ENCODE measurements at places on chromosomes 6 and 20.

GRCh38 chr6:159074120-159074684 is 29.4 kb upstream of the TAGAP start:
- DNase-seq = no peak

DNA sequence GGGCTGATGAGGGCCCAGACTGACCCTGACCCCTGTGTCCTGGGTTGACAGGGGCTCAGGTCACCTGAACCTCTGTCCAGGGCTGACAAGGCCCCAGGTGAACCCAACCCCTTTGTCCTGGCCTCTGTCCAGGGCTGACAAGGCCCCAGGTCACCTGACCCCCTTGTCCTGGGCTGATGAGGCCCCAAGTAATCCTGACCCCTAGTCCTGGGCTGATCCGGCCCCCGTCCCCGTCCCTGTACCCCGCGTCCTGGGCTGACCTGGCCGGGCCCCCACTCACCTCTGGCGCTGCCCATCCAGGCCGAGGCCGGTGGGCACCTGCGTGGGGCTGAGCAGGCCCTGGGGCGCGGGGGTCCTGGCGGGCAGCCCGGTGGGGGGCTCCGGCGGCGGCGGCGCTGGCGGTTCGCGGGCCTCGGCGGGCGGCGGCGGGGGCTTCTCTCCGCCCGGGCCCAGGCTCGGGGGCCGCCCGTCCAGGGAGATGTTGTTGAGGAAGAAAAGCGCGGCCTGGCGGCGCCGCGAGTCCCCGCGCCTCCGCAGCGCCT is 379 bp downstream of the CABLES2 start:
- no peak for DNase-seq

GRCh38 chr6:144093658-144094057 is 1.7 kb downstream of the SF3B5 start:
- no peak for DNase-seq

GRCh38 chr6:5302995-5303622 is 41.8 kb downstream of the FARS2 start:
- DNase-seq = no peak

GRCh38 chr6:40855168-40855880 is 183.7 kb downstream of the UNC5CL start:
- DNase-seq = no peak

GRCh38 chr6:128848212-128848935 is 34.6 kb upstream of the LAMA2 start:
- no peak for DNase-seq

GRCh38 chr6:35078896-35079295 is 62.2 kb downstream of the TCP11 start:
- DNase-seq = no peak

DNA sequence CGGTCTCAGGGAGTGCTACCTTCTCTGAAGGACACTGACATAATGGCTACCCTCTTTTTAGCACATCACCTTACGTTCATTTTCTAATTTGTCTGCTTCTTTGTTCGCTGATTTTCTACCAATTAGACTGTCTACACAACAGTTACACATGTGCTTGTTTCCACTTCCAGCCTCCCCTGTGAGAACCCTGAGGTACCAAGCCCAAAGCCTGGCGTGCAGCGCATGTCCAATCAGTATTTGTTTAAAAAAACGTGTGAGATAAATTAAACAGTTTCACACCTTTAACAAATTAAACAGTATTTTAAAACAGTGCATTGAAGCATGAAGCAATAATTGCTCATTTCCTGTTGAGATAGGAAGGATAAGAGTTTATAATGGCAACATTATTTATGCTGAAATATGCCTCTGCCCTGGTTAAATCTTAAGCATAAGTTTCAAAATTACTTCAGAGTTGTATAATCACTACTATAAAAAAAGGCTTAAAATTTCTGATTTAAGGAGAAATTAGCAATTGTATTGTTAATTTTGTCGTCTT is 88.9 kb downstream of the MAP3K5 start:
- DNase-seq = no peak

GRCh38 chr6:102749210-102749971 is 1355.9 kb downstream of the GRIK2 start:
- no peak for DNase-seq

DNA sequence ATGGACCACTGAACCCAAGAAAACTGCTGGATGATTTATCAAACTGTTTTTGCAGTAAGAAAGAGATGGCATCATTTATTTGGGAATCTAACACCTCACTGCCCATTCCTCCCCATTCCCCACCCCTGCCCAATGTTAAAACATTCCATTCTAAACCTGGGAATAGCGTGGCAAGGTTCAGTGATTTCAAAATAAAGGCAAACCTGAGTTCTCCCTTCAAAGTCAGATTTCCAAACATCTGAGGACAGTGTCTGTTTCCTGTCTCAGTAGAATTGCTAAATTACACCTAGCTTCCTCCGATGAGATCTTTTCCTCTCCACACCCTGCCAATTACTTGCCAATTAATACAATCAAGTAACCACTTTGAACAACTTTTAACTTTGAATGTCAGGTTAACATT is 127.4 kb upstream of the ARMC2 start:
- no peak for DNase-seq

- DNase-seq = no peak
Observed at GRCh38 chr20:10573273-10573950, 100.4 kb downstream of the JAG1 start.

DNA sequence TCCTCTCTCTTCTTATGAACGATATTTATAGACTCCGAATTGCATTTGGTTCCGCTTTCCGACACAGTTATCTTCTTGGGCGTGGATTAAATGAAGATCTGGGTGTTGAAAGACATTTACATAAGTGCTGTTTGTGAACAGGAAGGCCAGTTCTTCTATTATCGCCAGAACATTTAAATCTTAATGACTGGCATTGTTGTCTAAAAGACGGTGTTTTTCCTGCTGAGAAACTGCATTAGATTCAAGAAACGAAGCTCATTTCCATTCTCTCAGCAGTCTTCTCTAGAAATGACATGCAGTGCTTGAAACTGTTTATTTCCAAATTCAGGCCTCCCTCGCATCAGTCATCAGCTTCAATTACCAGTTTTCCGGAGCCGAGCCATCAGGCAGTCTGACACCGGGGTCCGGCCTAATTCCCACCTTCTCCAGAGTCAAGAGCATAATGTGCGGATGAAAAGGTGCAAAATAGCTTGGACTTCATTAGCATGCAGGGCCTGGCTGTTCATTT is 16.0 kb downstream of the LINC00237 start:
- no peak for DNase-seq

- no peak for DNase-seq
Observed at GRCh38 chr6:34515473-34516387, 40.4 kb downstream of the SPDEF start.

DNA sequence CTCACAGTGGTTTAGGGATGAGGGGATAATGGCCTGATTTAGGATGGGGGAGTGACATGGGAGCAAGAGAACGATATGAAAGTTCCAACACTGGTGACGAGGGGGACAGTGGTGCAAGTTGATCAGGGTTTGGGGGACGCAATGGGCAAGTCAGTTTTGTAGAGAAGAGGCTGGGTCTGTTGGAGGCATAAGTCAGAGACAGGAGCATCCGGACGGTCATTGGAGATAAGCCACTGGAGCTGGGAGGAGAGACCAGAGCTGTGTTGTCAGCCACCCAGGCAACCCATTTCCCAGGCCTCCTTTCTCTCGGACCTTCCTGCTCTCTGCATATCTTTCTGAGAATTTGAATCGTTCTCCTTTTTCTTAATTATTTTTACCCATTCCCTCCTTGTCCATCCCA is 9.5 kb downstream of the DNPH1 start:
- no peak for DNase-seq

- no peak for DNase-seq
Observed at GRCh38 chr20:25214819-25215218, 19.3 kb downstream of the ENTPD6 start.

DNA sequence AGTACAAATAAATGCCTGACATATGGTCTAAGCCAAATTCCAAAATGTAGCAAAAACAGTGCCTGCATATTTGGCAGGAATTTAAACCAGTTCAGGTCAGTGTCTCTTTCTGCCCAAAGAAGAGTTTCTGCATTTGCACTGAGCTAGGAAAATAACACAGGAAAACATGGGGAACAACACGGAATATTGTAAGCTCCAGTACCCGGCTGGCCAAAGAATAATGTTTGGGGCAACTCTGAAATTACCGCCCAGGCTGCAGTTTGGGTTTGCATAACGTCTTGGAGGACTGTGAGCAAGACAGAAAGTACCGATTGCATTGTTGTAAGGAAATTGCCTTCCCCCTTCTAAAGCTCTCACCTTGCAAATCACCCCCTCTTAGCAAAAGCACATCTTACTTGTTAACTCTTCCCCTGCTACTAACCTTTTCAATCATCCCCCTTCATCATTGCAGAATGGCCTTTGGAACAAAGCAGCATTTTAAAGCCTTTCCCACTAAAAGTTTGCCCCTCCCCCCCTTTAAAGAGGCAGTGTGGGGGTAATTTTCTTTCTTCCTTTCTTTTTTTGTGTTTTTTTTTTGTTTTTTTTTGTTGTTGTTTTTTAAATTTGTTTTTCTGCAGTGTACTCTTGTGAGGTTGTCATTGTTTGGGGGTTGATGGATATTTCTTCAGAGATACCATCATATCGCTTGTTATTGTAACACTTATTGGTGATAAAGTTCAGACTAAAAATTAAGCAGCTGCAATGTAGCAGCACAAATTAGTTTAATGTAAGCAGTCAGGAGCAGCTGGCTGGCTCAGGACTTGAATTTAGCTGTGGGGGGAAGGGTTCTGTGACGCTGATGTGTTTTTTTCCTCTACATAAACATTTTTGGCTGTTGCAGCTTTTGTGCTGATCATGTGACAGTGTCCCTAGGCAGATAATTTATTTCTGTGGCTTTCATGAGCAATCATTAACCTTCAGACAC is 100.0 kb upstream of the CITED2 start:
- DNase-seq = no peak

GRCh38 chr6:165988302-165988756 is 179.3 kb downstream of the TBXT start:
- no peak for DNase-seq

DNA sequence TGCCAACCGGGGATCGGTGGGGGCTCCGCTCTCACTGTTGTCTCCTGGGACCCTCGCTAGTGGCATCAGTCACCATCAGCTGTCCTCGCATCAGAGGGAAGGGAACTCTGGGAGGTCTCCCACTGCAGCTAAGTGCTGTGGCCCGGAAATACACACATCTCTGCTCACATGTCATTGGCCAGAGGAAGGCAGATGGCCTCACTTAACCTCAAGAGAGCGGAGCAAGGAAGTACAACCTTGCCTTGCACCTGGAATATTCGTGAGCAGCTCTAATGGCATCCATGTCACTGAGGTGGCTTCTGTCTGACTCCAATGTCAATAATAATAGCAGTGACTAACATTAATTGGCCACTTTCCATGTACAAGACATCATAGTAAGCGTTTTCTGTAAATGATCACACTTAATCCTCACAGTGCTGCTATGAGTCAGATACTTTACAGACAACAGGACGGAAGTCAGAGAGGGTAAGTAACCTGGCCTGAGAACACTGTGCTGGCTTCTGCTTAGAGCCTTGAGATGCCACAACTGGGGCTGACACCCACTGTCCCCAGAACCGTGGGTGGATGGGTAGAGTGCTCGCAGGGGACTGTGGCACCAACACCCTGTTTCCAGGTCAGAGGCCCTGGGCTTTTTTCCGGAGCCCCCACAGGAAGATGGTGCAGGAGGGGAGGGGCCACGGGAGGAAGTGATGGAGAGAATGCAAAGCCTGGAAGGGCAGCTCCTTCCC is 6.0 kb downstream of the LHFPL5 start:
- no peak for DNase-seq

- DNase-seq = no peak
Observed at GRCh38 chr20:48714764-48715163, 113.0 kb downstream of the PREX1 start.

DNA sequence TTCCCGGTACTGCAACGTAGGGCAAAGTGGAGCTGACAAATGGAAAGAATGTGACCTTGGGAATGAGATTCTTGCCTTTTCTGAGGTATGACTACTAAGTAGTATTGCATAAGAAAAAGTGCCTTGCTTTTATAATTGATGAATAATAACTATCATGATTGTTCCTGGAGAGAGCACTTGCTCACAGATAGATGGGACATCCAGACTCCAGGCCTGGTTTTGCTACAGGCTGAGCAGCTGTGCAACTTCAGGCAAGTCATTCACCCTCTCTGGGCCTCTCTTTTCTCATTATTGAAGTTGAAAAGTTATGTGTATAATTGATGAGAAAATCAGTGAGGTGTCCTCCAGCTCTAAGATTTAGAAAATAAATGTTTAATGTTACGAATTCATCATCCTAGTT is 53.6 kb upstream of the MBOAT1 start:
- no peak for DNase-seq

DNA sequence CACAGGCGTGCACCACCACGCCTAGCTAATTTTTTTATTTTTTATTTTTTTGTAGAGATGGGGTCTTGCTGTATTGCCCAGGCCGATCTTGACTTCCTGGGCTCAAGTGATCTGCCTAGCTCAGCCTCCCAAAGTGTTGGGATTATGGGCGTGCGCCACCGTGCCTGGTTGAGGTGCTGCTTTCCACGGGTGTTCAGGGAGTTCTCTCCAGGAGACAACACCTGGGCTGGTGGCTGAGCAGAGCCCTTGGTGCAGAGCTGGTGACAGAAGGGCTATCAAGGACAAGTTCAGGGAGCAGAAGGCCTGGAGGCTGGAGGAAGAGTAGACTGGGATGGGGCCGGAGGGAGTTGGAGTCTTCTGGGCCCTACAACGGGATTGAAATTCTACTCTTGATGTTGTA is 34.6 kb downstream of the TFAP2C start:
- DNase-seq = no peak

Data from cortex of kidney (tissue), 1 donor.